ENCODE measurements at places on chromosomes 11 and 22.

DNA sequence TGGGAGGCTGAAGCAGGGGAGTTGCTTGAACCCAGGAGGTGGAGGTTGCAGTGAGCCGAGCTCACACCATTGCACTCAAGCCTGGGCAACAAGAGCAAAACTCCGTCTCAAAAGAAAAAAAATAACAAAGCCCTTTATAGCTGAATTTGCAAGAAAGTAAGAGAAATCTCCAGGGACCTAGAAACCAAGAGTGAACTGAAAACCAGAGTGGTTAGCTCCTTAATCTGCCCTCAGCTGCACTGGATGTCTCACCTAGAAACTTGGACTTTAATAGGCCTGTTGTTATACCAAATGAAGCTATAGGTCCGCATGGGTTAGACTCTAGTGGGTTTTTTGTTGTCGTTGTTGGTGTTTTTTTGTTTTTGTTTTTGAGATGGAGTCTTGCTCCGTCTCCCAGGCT, 4.1 kb downstream of the NEU3 start:
- DNase-seq, result no peak

DNA sequence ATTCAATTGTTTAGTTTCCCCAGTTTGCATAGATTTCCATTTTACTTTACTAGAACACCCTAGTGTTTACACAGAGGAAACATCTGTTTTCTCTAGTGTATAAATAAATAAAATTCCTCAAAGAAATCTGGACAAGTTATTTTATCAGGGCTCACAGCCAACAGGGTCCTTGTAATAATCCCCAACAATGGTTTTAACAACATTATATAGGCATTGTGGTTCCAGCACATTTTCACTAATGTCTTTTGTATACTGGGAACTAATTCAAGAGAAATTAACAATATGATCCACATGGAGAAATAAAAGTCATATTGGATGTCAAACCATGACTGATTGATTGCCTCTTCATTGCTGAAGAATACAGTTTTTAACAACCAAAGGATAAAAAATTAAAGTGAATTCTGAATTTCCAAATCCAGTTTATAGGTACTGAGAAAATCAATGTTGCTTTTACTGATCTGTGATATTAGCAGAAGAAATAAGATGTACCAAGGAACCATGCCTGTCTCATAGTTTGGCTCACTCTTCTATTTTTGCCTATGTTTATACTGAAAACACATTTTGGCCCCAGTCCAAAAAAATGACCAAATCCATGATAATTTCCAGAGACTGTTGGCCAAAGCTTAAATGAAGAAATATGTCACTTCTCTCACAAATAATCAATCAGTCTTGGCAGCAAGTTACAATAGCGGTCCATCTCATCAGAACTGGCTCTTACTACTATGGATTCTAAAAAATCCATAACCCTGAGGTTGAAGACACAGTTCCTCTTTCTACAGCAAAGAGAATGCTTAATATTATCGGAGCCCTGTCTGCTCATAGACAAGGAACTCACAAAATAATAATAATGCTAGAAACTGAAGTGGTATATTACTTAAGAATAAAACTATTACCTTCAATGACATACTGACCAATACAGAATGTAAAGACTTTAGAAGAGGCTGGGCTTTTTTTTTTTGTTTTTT, 1.4 kb upstream of the MS4A13 start:
- no peak for DNase-seq

- no peak for DNase-seq
Measured at GRCh38 chr11:35419184-35419829, at the start of gene SLC1A2. SLC1A2 (minus strand) TSS chr11:35419558; CDS start chr11:35418966, 592 bp downstream.

DNA sequence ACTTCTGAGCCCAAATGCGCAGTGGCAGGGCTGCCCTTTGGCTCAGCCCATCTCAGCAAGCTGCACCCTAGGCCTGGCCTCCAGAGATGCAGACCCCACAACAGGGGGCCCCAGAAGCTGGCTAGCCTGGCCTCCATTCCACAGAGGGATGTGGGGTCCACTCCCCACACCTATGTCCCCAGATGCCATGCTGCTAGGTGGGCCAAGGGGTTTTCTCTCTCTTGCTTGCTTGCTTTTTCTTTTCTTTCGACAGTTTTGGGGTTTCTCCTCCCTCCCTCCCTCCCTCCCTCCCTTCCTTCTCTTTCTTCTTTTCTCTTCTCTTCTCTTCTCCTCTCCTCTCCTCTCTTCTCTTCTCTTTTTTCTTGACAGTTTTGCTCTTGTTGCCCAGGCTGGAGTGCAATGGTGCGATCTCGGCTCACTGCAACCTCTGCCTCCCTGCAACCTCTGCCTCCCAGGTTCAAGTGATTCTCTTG, 9.6 kb downstream of the SCARF2 start:
- DNase-seq, result no peak

DNA sequence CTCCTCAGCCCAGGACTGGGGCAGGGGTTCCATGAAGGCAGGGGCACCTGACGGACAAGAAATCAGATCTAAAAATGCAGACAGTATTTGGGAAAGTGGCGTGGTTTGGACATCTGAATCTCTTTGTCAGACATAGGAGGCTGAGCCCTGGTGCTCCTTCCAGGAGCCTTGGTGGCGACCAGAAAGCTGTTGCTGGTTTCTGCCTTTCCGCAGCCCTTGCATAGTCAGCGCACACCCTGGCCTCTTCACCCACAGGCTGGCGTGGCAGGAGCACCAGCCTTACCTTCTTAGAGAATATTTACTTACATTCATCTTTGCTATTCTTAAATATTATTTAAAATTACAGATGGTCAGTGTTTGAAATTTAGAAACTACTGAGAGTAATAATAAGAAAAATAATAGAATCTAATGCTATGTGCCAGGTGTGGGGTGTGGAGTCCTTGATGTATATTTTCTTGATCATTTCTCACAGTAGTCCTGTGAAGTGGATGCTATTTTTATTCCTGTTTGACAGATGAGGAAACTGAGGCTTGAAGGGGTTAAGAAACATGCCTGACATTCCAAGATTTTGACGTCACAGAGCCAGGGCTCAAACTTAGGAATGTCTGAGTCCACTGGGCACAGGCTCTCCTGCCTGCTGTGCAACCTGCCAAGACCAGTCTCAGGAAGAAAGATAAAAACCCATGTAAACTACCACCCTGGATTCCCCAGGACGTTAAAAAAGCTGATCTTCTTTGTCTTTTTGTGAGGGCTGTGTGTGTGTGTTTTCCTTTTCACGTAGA, 51.6 kb downstream of the TBC1D22A start:
- DNase-seq, result no peak

DNA sequence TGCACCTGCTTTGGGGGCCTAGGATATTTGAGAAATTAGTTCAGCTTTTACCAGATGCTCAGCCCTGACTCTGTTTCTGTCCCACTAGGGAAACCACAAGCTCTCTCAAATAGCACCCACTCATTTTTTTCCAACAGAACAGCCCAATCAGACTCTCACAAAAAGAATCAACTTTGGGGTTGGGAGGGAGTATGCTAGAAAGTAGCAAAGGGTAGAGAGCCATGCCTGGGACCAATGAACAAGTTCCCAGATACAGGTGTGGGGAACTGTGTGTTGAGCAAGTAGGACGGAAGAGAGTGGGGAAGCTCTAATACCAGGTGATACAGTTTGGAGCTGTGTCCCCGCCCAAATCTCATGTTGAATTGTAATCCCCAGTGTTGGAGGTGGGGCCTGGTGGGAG, 41.1 kb downstream of the TRIM66 start:
- no peak for DNase-seq

DNA sequence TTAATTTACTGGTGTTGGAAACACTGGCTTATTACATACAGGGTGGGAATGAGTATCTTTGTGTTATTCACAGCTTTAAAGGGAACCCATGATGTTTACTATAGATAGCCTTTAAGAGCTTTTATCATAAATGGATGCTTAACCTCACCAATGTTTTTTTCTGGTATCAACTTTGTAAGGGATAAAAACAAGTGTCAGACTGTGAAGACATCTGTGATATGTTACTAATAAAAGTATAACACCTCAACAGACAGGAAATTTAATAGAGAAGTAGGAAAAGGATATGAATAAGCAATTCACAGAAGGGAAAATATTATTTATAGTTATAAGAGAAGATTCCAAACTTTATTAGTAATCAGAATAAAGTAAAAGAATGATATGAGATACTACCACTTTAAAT, 46.3 kb downstream of the ACAT1 start:
- no peak for DNase-seq

GRCh38 chr22:44363013-44363979, 50.5 kb upstream of the SHISAL1 start:
- no peak for DNase-seq

DNA sequence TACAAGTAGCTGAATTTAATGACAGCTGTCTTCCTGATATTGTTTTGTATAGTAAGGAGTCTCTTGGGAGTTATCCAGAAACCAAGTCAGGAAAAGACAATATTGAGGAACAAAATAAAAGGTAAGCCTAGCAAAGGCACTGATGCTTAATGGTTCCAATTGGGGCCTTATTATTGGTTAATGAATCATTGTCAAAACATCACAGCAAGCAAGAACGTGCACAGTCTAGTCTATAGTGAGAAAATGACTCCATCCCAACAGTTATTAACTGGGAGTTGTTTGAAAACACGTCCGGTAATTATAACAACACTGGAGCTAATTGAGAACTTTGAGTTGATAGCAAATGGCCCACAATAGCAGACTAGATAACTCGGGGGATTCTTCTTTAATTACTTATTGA, 17.7 kb downstream of the BSX start:
- no peak for DNase-seq

GRCh38 chr22:40519948-40520331, 116.6 kb downstream of the MRTFA start:
- DNase-seq, result no peak

GRCh38 chr11:3206156-3206921, 12.3 kb downstream of the MRGPRG start:
- DNase-seq, result no peak

DNA sequence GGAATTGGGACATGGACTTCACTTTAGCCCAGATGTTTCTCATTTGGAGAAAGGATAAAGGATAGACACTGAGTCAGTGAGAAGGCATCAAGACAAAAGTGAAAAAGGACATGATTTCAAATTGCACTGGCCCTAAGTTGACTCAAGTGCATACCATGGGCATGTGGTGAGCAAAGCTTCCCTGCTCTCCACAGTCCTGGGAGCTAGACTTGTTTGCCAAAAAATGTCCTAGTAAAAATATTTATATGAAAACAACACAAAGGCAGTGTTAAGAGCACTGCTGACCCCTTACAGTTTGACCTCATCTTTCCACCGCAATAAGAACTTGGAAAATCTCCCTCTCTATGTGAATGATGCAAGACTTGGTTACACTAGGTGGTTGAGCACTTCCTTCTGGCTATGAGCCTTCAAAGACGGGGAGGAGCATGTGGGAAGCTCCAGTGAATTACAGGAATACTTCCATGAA, 46.5 kb upstream of the FIBIN start:
- no peak for DNase-seq

DNA sequence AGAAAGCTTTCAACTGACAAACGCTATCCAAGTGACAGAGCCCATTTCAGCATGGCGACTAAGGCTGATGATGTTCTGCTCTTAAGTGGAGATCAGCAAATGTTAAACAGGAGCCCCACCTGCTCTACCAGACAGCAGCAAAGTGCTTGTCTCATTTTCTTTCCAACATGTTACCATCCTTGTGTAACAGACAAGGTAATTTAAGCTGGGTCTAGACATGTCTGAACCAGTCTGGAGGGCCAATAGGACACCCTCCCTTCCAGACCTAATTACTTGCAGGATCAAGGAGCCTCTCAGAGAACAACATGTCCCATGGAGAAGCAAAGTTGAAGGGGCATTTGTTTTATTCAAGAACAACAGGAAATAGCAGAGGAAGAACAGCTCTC, 3.9 kb upstream of the LMO2 start:
- no peak for DNase-seq

DNA sequence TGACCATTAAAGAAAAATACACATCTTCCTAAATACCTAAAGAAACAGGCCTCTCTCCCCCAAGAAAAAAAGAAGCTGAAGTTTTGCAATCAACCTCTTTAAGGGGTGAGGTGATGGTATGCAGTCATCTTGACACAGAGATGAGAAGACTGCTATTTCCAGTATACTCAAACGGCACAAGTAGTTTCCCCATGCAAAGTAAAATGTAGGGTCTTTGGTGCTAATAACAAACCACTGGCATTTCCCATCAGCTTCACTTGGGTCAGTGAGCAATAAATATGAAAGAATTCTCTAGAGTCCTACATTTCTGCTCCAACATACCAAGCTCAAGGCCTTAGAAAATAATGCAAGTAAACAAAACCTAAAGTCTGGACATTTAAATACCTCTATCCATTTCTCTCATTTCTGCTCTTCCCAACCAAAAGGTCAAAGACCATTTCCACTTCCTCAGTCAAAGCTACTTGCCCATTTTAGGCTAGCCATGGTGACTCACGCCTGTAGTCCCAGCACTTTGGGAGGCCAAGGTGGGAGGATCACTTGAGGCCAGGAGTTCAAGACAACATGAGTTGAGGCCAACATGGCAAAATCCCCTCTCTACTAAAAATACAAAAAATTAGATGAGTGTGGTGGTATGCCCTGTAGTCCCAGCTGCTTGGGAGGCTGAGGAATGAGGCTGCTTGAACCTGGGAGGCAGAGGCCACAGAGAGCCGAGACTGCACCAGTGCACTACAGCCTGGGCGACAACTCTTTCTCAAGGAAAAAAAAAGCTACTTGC, 39.5 kb upstream of the CHRNA10 start:
- no peak for DNase-seq

DNA sequence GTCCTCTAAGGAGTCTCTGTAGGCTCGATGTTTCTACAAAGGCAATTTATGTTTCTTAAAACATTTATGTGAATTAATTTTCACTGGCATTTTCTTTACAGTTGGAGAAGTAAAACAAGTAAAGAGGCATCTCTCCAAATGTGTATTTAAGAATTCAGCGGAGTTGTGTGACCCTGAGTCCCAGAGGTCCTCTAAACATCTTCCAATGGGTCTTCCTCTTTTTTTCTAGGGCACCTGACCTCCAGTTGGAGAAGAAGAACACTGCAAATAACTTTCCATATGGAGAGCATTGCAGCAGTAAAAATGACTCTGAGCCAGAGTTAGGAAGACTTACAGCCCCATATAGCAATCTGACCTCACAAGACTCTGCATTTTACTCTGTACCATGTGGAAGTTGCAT, 480.5 kb upstream of the RAG2 start:
- DNase-seq, result no peak

DNA sequence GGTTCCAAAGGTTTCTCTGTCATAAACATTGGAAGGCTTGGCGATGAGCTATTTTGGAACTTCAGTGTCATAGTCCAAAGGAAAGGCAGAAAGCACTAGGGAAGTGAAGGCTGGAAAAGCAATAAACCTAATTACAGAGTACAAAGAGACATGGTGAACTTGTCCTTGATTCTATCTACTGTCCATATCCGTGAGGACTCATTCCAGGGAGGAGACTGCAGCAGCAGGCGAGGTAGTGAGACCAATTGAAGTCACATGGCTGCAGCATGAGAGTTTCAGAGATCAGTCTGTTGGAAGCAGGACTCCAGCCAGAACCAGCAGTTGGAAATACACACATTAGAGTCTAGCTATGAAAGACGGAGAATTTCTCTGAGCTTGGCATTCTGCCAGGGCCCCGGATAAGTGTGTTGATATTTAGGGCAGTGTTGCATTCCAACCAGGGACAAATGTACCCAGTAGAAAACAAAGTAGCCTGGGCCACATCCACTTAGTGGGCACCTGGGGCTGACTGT, 54.1 kb upstream of the ARHGAP42 start:
- no peak for DNase-seq

- DNase-seq, result no peak
Measured at GRCh38 chr11:68978931-68979594, 1.7 kb downstream of the MRGPRD start.

GRCh38 chr22:33350491-33350890, 292.3 kb upstream of the SYN3 start:
- DNase-seq, result no peak

All from CD4-positive, alpha-beta T cell treated with Interleukin-4 for 1 hour (primary cell).